H7 (cell line): ENCODE measurements at places on chromosomes 2 and 18. TPM values are rescaled to one million over a fixed set of nuclear protein-coding genes. Genes with fewer than 3 reads are reported as not detected.

Gene ANKRD29
- total RNA-seq: 2.9 and 3.0 TPM in 2 replicates

DNA sequence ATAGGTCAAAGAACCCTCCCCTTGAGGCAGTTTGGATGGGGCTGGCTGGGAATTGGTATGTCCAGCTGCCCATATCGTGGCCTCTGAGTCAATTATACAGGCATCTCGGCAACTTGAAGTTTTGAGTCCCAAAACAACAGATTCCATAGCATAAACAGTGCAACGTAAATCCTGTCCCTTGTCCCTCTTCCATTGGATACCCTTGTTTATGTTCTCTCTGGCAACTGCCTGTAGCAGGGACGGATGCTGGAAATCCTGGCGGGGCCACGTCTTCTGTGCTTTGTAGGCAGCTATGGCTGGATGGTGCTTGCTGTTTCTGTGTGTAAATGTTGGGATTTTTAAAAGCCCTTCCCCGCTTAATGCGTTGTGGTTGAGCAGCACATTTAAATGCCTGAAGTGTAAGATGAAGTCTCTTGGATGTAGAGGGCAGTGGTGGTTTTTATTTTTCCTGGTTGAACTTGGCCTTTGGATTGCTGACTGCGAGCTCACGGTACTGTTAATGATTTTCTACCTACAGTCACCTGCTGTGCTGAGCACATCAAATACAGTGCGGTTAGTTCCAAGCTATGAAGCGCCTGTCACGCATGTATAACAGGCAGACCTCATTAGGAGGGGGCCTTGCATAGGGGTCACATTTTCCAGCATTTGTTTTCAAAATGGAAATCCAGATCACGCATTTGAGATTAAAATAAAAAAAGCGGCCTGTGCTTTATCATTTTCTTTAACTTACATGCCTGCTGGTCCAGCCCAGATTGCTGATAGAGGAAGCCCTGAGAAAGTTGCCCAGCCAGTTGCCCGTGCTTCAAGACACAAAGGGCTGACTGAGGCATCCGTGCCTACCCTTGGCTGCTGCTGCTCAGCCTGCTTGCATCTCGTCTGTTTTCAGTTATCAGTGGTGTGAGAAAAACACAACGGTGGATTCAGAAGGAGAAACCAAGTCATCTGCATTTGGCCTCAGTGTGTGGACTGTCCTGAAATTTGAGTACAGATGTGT, 84.7 kb downstream of the NEDD4L start:
- no peak for DNase-seq

Gene FRZB
- total RNA-seq: 0.15 and 1.5 TPM in 2 replicates

Gene MEP1B
- total RNA-seq: not detected in 2 replicates
